Activated T-helper 1 cell treated with anti-CD3 and anti-CD28 coated beads, Interleukin-12 subunit alpha, Interleukin-12 subunit beta, Interleukin-2, Interleukin-4 antibody, amounts not matched to agents 30 ng/mL and 10 ng/mL and 1 ng/mL, durations not matched to agents 14 hours and 24 hours and 36 hours (primary cell): ENCODE measurements at places on chromosomes 5 and 9.

GRCh38 chr5:83488271-83488670 lies 16.7 kb downstream of the VCAN start:
- DNase-seq: no peak

GRCh38 chr5:157606046-157606445 lies 30.5 kb upstream of the ADAM19 start:
- no peak for DNase-seq

DNA sequence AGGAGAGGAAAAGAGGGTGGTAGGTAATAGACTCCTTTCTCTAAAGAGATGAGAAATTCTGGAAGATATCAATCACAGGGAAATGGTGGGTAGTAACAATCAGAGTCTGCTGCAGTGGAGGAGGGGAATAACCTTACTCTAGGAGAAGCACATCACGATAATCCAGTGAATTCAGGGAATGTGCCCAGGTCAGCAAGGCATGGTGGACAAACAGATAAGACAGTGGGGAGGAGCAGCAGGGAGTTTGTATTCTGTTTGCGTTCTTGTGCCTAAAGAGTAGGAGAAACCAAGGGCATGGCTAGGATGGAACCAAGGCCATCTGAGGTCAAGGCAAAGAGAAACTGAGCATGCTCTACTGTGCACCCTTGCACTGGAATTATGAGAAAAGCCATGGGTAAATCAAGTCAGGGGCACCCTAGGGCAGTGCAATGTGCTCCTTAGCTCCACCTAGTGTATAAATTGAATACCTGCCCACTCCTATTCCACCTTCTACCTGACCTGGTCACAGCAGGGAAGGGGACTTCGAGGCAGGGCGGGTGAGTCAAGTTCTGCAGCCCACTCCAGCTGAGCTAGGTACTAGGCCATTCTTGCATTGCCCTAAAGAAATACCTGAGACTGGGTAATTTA lies 31.6 kb downstream of the RETREG1 start:
- DNase-seq: no peak

DNA sequence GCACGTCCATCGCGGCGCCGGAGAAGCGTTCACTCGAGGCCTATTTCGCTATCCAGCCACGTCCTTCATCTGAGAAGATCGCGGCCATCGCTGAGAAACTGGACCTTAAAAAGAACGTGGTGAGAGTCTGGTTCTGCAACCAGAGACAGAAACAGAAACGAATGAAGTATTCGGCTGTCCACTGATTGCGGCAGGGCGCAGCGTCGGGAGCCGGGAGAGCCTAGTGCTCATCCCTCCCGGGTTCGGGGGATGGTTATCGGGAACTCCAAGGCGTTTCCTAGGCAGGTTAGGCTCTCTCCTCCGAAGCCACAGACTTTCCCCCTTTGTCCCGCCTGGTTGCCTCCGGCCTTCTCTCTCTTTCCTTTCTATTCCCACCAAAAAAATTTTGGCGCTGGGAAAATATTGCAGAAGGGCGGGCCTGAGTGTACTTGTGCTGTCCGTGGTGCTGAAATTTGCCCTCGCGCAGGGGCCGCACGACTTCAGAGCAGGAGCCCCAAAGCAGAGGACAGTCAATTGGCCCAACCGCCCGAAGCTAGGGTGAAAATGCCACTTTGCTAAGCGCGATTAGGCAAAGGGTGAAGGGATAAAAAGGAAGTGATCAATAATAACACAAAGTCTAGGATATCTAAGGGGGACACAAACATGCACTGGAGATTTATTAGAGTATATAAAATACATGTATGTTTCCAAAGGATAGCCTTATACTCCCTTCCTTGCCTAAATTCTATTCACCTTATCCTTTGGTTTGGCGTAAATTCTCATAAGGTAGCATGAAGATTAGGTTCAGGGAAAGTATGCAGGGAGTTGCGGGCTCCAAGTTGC lies 1.8 kb downstream of the POU4F3 start:
- DNase-seq: peak; percentile 13

DNA sequence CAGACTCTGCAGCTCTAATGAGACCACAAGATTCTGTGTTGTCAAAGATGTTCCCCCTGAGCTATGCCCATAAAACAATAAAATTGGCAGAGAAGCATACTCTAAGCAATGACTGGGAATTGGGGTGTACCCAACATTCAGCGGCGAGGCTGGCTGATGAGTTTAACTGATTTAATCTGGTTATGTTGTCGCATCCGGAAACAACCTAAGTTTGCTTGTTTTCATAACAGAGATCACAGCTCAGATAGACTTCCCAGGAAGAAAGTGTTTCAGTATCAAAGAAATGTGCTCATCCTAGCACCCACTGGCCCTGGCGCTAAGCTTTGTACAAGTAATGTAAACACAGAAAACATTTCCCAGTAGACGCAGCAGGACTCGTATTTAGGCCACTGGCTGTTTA lies 7.4 kb downstream of the SEMA5A start:
- no peak for DNase-seq

- no peak for DNase-seq
Measured at GRCh38 chr5:176514244-176514950, 22.8 kb downstream of the RNF44 start.

DNA sequence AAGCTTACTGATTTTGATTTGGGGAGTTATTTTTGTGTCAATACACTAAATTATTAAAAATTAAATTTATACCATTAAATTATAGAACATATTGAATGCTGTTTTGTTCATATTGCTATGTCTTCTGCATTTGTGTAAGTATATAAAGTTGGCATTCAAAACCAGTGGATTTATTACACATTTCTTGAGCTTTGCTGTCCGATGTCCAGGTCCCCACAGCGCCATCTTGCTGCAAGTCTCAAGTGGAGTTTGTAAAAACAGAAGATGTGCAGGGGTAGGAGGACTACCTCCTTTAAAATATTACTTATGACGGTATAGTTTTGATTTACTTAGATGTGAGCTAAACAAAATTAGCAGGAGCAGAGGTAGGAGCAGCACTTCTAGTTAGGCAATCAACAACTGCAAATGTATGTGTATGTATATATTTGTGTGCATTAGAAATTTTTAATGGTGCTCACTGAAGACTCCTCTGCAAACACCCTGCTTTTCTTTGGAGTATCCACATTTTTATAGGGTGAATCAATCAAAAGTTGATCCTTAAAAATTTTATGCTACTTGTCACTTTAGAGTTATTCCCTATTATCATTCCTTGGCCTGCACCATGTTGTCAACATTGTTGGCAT lies 37.4 kb downstream of the CPEB4 start:
- DNase-seq: peak; percentile 22

GRCh38 chr5:68447136-68447929 lies 231.8 kb downstream of the PIK3R1 start:
- no peak for DNase-seq

- DNase-seq: no peak
Measured at GRCh38 chr9:112032009-112032408, 135.4 kb downstream of the UGCG start.

- DNase-seq: no peak
Measured at GRCh38 chr5:137236252-137236651, 262.9 kb downstream of the SPOCK1 start.

- DNase-seq: no peak
Measured at GRCh38 chr9:36341936-36342577, 58.0 kb downstream of the RNF38 start.

GRCh38 chr9:125472562-125472925 lies 210.9 kb downstream of the GAPVD1 start:
- DNase-seq: no peak

- no peak for DNase-seq
Measured at GRCh38 chr9:91261417-91261816, 100.3 kb downstream of the AUH start.

DNA sequence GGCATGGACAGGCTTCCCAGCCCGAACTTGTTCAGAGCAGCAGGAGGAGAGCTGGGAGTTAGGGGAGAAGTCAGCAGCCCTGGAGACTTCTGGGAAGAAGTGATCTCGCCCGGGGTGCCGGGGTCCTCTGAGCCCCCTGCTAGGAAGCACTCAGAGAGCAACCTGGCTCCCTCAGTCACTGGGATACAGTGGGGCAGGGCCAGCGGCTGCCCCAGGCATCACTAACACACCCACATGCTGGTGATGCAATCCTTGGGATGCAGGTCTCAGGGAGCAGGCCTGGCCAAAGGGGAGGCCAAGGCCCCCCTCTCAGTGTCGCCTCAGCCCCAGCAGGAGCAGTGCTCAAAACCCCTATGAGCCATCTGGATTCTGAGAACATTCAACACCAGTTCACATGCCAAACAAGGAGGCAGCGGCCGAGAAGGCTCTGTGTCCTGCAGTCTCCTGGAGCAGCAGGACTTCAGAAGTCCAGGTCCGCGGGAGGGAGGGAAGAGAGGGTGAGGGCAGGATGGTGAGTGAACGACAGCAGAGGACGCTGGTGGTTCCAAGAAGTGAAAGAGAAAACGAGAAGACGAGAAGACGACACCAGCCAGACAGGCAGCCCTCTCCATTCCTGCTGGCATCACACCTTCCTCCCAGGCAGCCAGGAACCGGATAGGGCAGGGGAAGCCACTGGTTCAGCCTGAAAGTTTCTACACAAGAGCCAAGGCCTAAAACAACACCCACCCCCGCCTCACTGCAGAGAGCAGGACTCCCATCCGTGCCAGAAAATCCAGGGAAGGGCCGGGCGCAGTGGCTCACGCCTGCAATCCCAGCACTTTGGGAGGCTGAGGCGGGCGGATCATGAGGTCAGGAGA lies 2.3 kb downstream of the PNPLA7 start:
- DNase-seq: no peak

- DNase-seq: no peak
Measured at GRCh38 chr5:34663771-34664496, 7.8 kb downstream of the RAI14 start.

GRCh38 chr5:42235837-42236236 lies 187.4 kb upstream of the GHR start:
- DNase-seq: no peak

DNA sequence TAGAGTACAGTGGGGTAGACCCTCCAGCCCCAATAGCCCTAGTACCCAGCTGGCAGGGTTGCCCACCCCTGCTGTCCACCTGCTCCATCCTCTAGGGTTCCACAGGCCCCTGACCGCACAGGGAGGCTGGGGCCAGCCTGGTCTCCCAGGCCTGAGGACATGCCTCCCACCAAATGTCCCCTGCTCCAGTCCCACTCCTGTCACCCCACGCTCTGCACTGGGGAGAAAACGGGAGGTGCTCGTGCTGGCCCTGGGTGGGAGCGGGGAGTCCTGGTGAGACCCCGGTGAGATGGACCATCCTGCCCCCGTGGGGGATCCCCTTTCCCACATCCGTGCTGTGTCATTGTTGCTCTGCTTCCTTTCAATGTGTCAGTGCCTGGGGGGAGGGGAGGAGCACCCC lies 12.1 kb downstream of the CPLX2 start:
- DNase-seq: no peak

GRCh38 chr9:75116306-75116705 lies 28.0 kb downstream of the OSTF1 start:
- DNase-seq: no peak

DNA sequence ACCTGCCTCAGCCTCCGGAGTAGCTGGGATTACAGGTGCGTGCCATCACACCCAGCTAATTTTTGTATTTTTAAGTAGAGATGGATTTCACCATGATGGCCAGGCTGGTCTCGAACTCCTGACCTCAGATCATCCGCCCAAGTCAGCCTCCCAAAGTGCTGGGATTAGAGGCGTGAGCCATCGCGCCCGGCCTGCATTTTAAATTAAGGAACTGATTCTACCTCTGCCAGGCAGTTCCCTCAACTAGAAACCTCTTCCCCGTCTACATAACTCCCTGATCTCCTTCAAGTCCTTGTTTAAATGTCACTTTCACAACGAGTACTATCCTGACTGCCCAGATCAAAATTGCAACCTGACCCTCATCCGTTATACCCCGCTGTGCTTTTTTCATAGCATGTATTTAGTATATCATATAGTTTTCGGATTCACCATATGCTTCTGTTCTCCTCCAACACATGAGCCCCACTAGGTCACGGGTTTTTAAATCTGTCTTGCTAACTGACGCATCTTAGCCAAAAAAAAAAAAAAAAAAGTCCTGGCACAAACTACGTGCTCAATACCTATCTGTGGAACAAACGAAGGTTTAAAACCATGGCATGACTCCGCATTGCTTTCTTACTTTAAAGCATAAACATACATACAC lies 858 bp upstream of the SOWAHA start:
- DNase-seq: no peak

DNA sequence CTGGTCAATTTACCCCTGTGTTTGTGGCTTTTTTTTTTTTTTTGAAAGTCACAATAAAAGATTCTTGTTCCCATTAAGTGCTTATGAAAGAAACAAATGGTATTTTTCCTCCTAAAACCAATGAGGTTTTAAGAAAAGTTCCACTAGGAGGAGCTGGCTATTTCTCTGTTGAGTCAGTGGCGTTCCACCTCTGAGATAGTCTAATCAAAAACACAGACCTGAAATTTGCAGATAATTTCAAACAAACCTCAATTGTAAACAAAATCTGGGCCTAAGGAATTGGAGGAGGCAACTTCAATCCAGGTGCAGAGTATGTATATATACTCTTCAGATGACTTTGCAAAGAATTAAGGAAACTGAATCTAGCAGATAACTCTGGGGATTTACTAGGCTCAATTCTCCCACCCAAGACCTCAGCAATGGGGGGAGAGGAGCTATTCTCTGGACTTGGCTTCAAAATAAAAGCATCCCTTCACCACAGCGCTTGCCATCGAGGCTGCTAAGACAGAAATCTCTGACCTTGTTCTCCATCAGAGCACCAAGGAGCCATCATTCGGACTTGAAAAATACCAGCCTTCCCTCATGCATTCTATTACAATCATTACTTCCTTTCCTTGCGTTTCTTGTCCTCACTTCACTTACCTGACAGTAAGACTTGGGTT lies 52.4 kb downstream of the FANCC start:
- DNase-seq: no peak

GRCh38 chr9:34171753-34172535 lies 6.9 kb upstream of the UBAP1 start:
- peak; percentile 48 for DNase-seq
